Colonic mucosa (tissue), 4 donors: ENCODE measurements at places on chromosomes 12 and 14. TPM values are rescaled to one million over a fixed set of nuclear protein-coding genes. Genes with fewer than 3 reads are reported as not detected.

The UNC79 gene
- total RNA-seq, result 0.17 TPM

The SLC8A3 gene
- 0.40 TPM for total RNA-seq

The ANKRD33 gene
- total RNA-seq, result not detected

The KDM5A gene
- total RNA-seq, result 64.3 TPM

The YLPM1 gene
- total RNA-seq, result 36.1 TPM

The TAS2R30 gene
- total RNA-seq, result 2.0 TPM

The NANOG gene
- total RNA-seq, result not detected

The REP15 gene
- 33.4 TPM for total RNA-seq

The PRH1 gene
- 7.4 TPM for total RNA-seq

The SMCO3 gene
- not detected for total RNA-seq

The ZNF385A gene
- total RNA-seq, result 3.8 TPM

The VASH1 gene
- 2.9 TPM for total RNA-seq

The LYZ gene
- total RNA-seq, result 20.6 TPM

The FAM181A gene
- total RNA-seq, result not detected

The ADCY6 gene
- 121 TPM for total RNA-seq

The TMEM132C gene
- total RNA-seq, result 0.42 TPM

The SERPINA6 gene
- total RNA-seq, result 5.7 TPM

The PPFIA2 gene
- total RNA-seq, result 0.49 TPM

The GSG1 gene
- not detected for total RNA-seq

The SPIC gene
- total RNA-seq, result not detected

The OAS2 gene
- total RNA-seq, result 3.0 TPM

The MOK gene
- total RNA-seq, result 4.8 TPM

The CABP1 gene
- 0.79 TPM for total RNA-seq
